Left forelimb (tissue), 1 donor: ENCODE measurements at places on chromosomes 16 and 17.

GRCh38 chr16:20871258-20871657, 28.9 kb downstream of the DCUN1D3 start:
- DNase-seq, result no peak

DNA sequence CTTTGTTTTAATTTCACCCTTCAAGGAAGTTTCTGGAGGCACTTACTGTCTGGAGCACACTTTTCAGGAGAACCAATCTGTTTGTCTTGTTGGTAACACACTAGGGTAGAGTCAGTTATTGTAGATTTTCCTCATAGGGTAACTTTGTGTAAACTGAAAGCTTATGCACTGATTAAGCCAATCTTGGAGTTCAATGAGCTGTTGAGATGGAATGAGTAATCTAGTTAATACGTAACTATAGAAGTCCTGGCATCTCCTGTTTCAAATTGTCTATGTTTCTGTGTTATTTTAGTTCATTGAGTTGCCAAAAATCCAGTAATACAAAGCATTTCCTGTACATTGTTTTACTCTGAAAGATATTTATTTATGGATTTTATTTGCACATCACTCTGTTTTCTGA, 111.6 kb upstream of the HAS3 start:
- no peak for DNase-seq

GRCh38 chr17:75032720-75033280, 14.0 kb downstream of the ATP5PD start:
- no peak for DNase-seq

- DNase-seq, result no peak
These were observed 64.4 kb upstream of the RPL38 start for GRCh38 chr17:74139120-74139519.

DNA sequence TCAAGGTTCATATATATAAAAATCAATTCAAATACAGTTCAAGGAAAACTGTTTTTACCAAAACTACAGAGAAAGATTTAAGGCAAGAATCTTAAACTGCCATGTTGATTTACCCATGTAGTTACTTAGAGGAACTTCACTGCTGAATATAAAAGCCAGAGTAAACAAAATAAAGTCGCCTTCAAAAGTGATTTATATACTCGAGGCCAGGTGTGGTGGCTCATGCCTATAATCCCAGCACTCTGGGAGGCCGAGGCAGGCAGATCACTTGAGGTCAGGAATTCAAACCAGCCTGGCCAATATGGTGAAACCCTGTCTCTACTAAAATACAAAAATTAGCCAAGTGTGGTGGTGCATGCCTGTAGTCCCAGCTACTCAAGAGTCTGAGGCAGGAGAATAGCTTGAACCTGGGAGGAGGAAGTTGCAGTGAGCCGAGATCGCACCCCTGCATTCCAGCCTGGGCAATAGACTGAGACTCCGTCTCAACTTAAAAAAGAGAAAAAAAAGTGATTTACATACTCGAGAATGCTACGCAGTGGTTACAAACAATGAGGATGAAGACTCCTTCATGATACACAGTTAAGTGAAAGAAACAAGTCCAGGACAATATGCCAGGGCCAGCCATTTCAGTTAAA, 54.1 kb upstream of the CNEP1R1 start:
- no peak for DNase-seq

- DNase-seq, result no peak
These were observed 767 bp downstream of the MEOX1 start for GRCh38 chr17:43660816-43661493.

GRCh38 chr17:57676543-57676942, 68.6 kb downstream of the CCDC182 start:
- DNase-seq, result peak; percentile 9

DNA sequence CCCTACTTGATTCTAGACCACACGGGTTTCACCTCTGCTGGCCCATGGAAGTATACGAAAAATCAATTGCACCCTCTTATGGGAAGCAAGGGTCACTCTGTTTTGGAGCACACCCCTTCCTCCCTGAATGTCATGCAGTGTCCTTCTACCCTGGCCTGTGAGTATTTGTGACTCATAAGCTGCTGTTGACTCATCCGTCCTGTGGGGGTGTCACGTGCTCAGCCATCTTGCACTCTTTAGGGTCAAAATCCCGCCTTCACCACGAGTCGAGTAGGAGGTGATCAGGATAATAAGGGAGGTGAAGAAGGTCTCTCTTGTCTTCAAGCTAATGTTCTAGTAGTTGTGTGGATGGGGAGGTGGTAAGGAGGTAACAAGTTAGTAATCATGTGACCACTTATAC, 341.0 kb upstream of the EEF2KMT start:
- no peak for DNase-seq

- DNase-seq, result no peak
These were observed 28.7 kb downstream of the NACA2 start for GRCh38 chr17:61562287-61562686.

GRCh38 chr16:60684002-60684401, 1352.2 kb downstream of the CDH8 start:
- DNase-seq, result no peak

- DNase-seq, result no peak
These were observed 38.3 kb downstream of the REXO5 start for GRCh38 chr16:20844588-20844987.

- no peak for DNase-seq
These were observed 27.4 kb downstream of the IRF8 start for GRCh38 chr16:85926370-85926769.

GRCh38 chr16:2675714-2676113, 6.6 kb upstream of the KCTD5 start:
- DNase-seq, result no peak

GRCh38 chr17:13129356-13129755, 111.5 kb upstream of the ELAC2 start:
- no peak for DNase-seq

DNA sequence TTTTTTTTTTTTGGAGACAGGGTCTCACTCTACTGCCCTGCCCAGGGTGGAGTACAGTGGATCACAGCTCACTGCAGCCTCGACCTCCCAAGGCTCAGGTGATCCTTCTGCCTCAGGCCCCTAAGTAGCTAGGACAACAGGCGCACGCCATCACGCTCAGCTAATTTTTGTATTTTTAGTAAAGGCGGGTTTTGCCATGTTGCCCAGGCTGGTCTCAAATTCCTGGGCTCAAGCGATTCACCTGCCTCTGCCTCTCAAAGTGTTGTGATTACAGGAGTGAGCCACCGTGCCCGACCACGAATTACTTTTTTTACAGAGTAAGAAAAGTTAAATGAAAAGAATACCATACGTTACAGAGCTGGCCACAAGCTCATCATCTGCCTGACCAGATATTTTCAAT, 38.9 kb downstream of the AKAP10 start:
- no peak for DNase-seq

DNA sequence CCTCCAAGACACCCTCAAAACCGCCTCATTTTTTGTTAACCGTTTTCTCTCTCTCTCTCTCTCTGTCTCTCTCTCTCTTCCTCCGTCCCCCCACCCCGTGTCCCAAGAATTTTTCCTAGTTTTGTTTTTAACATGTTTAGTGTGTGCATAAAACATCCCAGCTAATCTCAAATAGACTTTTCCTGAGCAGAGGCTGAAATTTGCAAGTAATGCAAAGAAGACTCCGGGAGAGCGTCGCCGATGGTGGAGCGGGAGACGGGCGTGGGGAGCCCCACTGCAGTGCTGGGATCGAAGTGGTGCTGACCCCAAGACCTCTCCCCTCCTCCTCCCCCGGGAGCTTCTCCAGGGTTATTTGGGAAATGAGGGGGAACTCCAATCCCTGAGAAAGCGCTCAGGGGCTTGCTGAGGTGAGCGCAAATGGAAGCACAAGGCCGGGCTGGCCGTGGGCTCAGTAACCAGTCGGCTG, 4.7 kb upstream of the DLX4 start:
- DNase-seq, result no peak

GRCh38 chr17:43129671-43130010, 4.5 kb upstream of the BRCA1 start:
- no peak for DNase-seq

- peak; percentile 20 for DNase-seq
These were observed 36.8 kb downstream of the ADCY7 start for GRCh38 chr16:50303041-50303604.

DNA sequence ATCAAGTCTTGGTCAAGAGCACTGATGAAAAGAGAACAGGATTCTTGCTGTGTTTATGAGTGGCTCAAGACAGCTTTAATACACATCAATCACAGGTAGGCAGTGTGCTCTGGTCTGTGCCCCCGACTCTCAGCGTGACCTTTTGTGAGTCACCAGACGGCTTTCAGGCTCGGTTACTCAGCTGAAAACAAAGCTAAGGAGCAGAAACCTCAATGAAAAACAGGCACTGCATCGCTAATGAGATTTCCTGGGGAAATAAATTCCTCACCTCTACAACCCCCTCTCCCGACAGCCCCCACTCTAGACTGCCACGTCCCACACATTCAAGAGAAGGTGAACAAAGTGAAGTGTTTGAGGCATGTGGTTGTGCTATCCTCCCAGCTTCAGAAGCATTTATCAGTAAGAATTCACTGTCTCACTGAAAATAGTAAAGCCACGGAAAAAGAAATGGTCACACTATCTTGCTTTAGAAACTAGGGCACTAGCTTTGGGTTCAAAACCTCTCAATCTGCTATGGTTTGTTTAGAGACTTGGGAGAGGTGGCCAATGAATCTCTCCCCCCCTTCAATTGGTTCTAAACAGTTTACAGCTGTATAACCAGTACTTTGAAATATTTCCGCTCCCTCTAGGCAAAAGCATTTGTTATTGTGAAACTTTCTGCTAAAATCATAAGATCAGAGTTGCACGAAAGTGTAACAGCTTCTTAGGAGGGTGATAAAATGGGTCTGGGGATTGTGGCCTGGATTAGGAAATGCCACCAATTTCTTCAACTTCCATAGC, 199.5 kb upstream of the PMFBP1 start:
- no peak for DNase-seq

- DNase-seq, result no peak
These were observed 8.5 kb upstream of the RAI1 start for GRCh38 chr17:17672453-17673368.

DNA sequence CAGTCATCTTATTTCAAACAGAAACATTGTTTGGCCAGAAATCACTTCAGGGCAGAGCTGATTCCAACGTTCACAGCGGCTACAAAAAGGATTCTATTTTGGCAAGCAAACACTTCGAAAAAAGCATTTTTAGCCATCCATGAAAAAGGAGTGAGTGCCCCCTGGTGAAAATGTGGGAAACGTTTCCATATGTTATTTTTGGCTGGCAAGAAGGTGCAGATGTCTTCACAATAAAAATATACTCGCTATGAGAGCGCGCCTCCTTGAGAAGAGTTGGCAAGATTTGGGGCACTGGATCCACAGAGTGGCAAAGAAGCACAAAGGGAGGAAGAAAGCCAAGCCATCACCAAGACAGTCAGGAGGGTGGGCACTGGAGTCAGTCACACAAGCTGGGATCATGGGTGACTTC, 191.1 kb downstream of the CHD9NB start:
- DNase-seq, result no peak

GRCh38 chr17:71330099-71330375, 790.8 kb upstream of the SOX9 start:
- no peak for DNase-seq

DNA sequence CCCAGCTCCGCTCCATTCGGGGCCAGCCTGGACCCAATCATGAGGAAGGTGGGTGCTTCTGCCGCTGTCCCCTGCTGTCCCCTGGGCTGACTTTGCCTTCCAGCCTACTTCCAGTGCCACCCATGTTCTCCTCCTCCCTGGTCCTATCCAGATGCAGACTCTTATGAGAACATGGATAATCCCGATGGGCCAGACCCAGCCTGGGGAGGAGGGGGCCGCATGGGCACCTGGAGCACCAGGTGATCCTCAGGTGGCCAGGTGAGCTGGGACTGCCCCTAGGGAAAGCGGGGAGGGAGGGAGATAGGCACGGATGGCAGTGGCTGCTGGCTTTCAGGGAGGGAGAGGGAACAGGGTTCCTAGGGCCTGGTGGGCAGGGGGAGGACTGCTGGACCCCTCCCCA, 7.0 kb downstream of the CD19 start:
- no peak for DNase-seq

DNA sequence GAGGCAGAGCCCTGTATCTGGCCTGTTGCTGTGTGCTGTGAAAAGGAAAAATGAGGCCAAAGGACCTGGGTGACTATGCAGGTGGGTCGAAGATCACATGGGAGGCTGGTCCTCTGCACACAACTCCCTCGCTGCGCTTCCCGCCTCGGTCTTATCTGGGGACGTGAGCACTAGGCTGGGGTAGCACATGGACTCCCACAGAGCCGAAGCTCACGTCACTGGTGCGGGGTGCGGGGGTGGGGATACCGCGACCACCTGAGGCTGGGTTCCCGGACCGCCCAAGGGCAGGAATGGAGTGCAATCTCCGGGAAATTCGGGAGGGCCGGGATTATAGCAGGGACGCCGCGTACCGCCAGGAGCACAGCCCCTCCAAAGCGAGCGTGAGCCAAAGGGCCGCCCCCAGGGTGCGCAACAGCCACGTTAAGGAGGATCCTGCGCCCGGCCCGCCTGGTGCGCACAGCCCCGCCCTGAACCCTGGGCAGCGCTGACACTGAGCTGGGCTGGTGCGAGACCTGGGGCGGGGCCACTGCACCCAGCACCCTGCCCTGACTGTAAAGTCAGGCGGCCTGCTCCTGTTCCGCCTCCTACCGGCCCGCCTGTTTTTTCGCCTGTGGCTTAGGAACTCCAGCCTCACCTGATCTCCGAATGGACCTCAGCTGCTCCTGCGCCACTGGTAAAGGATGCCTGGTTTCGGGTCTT, 4.8 kb downstream of the MT1A start:
- no peak for DNase-seq

GRCh38 chr17:57465610-57466009, 209.3 kb downstream of the MSI2 start:
- no peak for DNase-seq

GRCh38 chr17:77322514-77323412, 182.0 kb downstream of the SEC14L1 start:
- peak; percentile 72 for DNase-seq

GRCh38 chr16:56732366-56732765, 2.4 kb downstream of the NUP93 start:
- no peak for DNase-seq

DNA sequence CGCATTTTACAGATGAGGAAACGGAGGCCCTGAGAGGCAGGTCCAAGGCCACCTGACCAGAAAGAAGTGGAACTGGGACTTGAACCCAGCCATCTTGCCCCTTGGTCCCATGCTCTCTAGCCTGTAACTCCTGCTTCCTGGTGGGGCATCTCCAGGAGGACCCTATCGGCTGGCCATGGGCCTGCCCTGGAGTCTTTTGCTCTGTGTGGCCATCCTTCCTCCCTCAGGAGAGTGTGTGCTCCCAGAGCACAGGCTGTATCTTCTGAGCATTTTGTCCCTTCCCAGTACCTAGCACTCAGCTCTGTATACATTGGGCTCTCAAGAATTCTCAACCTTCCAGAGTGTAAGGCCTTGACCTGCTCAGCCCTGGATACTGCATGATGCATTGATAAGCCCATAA, 28.4 kb upstream of the STH start:
- no peak for DNase-seq
